ENCODE measurements at places on chromosomes 11 and 22.
A peak's percentile ranks its signal among the peaks of the same experiment; 100 is the strongest.

- peak; percentile 83 for DNase-seq
Observed at GRCh38 chr11:72227316-72228228, 3.0 kb downstream of the INPPL1 start.

DNA sequence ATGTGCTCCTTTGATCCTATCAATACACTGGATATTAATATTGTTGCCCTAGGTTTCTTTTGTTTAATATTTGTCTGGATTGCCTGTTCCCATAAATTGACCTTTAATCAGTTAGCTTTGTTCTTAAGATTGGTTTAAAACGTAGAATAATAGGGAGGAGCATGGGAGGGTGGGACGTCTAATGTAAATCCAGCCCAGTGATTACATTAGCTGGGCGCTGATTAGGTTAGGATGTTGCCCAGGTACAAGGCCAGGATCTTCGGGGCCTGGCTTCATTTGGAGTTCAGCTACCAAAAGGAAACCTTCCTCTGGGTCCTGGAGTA lies at the start of gene SRSF8:
Gene SRSF8 (plus strand): TSS at position 204 of the 323 bp plus-strand sequence. CDS start 308 bp downstream, outside the sequence.
- no peak for DNase-seq

GRCh38 chr11:67054836-67055523 lies 1.7 kb upstream of the RHOD start:
- peak; percentile 39 for DNase-seq

DNA sequence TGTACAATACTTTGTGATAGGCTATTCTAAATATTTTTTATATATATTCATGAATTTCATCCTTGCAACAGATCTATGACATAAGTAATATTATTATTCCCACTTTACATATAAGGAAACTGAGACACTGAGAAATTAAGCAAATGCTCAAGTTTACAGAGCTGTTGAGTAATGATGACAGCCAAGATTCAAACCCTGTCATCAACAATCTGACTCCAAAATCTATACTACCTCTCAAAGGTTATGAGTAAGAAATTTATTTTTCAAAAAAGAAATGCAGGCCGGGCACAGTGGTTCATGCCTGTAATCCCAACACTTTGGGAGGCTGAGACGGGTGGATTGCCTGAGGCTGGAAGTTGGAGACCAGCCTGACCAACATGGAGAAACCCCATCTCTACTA lies 22.6 kb upstream of the SOX6 start:
- DNase-seq, result no peak

DNA sequence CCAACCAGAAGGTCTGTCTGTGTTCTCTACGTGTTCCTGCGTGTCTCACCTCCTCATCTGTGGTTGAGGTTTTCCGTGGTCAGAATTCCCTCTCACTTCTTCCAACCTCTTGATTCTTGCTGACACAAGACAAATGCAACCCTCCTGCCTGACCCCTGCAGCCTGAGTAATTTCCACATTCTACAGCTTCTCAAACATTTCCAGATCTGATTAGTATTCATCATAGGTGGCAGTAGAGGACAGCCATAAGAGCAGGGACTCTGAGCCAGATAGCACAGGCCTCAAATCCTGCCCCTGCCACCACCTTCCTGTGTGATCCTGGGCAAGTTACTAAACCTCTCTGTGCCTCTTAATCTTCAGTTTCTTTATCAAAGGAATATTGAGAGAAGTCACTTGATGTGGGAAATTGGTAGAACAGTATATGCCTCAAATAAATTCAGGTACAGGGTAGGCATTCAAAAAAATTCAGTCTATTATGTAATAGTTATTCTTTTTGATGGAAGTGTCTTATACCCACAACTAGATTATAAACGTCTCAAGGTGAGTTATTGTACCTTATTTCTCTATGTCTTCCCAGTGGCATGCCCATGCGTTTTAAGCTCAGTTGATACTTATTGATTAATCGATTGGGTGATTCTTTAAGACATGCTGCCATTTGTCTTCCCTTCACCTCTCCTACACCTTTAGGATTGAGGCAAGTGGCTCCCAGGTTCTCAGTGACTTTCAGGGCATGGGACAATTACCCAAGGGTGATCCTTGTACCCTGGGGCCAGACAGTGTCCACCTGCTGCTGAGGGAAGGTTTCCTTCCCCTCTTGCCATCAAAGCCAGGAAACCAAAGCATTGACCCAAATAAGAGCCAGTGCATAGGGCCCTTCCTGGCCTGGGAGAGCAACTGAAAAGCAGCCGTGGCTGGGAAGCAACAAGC lies 19.6 kb downstream of the POU2AF1 start:
- DNase-seq, result no peak

All from NCI-H2107 (cell line).